Activated T-cell treated with anti-CD3 and anti-CD28 coated beads, Interleukin-2, amount 50 U/mL, for 48 hours (primary cell): ENCODE measurements at places on chromosomes 4 and X.

DNA sequence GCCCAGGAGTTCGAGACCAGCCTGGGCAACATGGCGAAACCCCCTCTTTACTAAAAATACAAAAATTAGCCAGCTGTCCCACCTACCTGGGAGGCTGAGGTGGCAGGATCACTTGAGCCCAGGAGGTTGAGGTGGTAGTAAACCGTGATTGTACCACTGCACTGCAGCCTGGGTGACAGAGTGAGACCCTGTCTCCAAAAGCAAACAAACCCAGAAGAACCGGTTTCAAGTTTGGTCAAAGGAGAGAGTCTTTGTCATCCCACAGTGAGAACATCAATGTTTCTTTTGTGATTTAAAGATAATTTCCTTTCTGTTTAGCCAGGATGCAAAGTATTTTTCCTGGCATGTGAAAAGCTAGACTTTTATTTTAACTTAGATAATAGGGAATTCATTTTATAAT lies 26.7 kb downstream of the PDK3 start:
- no peak for DNase-seq

DNA sequence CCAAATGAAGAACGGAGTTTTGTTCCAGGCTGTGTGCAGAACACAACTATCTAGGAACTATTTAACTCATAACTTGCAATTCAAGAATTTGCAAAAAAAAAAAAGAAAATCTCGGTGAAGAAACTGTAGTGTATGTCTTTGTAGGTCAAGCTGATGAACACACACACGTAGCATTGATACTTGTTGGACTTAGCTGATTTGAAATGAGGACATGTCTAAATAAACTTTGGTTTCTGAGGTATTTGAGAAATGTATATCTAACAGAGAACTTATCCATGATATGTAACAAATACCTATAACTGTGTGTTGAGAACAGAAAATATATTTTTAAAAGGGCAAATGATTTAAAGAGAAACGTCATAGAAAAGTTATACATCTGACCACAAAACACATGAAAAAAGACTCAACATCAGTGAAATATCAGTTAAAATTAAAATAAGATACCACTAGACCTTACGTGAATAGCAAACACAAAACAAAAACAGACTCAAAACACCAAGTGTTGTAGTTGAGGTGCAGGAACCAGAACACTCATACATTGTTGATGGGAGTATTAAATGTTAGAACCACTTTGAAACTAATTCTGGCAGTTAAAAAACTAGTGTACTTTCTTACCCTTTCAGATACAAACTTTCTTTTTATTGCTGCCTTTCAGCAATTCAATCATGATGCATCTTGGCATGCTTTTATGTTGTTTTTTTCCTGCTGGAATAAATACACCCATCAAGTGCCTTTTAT lies 1535.8 kb upstream of the PCDH10 start:
- no peak for DNase-seq

DNA sequence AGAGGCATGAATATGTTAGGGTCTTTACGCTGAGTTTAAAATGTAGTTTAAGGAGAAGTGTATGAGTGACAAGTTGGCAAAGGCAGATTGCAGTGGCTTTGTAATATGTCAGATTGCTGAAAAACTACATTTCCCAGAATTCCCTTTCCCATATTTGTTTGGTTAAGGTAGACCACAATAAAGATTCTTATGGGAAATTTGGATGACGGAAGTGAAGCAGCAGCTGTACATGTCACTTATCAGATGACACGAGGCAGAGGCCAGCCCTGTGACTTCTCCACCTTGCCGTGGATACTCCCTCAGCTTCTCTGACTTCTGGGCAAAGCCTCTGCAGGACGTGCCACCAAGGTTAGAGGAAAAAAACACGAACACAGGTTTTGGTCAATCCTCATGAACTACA lies 229.7 kb upstream of the DKK2 start:
- DNase-seq: no peak

DNA sequence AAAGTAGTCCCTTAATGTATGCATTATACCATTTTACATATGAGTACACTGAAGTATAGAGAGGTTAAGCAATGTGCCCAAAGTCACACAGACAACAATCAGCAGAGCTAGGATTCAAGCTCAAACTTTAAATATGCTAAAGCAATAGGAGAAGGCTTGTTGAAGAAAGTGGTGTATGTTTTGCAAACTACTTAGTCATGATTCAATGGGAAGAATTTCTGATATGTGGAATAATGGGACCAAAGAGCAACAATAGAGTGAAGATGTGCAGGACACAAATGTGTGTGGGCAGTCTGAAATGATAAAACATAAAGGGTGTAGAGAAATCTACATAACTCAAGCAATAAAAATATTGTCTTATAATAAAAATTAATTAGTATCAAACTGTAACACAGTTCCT lies 109.0 kb upstream of the ARSJ start:
- no peak for DNase-seq

GRCh38 chrX:38891641-38892413 lies 90.6 kb downstream of the MID1IP1 start:
- peak; percentile 18 for DNase-seq

GRCh38 chrX:34578237-34578636 lies 78.8 kb downstream of the TMEM47 start:
- no peak for DNase-seq
